Stimulated activated CD4-positive, alpha-beta T cell treated with anti-CD3 and anti-CD28 coated beads, Interleukin-2, amount 100 ng/mL, for 4 hours (primary cell): ENCODE measurements at places on chromosomes 2 and 18.

DNA sequence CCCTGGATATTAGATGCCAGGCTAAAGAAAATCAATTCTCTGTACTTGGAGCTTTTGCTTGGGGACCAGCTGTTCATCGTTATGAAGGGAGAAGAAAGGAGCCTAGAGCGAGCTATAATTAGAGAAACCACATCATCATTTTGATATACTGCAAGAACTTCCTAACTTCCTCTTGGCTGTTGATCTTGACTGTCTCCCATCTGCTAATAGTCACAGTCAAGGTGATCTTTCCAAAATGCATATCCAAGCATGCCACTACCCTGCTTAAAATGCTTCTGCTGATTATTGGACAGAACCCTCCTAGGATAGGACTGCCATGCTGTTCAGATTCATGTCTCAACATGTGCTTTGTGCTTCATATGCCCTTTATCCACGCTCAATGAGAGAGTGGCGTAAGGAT, 54.8 kb downstream of the RAPGEF4 start:
- no peak for DNase-seq

- DNase-seq, result no peak
Measured at GRCh38 chr2:67561457-67561965, 164.4 kb downstream of the ETAA1 start.

DNA sequence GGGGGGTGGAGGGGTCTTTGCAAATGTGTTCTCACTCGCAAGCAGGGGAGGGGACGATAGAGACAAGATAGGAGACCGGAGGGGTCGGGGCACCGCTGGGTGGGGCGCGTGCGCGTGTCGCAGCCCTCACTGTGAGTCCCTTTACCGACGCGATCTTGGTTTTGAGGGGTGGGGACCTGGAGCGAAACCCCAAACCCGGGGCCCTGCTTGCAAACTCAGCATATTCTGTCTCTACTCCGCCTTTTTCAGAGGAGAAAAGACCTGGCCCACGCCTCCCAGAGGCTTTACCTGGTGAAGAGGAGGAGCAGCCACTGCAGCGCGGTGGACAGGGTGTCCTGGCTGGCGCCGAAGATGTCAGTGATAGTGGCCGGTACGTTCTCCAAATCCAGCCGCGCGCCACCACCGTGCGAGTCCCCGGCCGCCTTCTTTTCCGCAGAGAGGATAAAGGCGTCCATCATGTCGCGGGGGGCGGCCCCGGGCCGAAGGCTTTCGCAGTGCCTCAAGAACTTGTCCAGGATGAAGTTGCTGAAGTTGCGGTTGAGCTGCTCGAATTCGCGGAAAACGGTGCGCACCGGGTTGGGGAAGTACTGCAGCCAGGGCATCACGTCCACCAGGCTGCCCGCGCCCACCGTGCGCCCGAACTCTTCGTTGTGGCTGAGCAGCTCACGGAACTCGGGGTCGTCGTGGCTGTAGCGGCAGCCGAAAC, 1.7 kb downstream of the CYP1B1 start:
- DNase-seq, result no peak

DNA sequence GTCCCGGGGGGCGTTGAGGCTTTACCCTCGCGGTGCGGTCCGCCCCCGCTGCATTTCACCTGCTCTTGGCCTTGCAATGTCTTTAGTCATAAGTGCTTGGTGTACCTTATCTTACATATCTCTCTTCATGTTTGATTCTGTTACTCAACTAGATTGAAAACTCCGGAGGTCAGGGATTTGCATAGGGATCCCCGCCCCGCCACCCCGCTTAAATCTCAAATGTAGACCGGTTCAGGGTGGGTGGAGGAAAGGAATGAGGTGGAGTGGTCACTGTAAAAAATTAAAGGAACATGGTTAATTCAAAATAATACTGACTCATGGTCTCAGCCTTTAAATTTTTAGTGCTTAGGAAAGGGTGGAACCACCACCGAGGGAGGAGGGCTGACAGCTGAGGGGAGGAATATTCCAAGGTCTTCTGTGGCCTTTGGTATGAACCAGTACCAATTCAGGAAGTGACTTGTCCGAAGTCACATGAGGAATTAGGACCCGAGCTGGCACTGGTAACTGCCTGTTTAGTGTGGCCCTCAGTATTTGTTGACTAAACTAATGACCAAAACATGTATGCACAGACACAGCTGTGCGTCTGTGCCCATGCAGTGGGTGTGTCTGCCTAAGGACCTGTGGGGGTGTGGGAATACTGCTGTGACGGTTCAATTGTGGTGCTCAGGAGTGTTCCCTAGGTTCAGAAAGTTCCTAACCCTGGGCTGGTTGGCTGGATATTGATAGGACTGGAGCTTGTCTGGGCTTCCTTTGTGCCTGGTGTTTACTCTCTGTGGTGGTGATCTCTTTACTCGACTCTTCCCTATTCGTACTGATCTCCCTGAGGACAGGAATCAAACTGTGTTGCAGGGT, 1.0 kb downstream of the PLEKHB2 start:
- DNase-seq, result peak; percentile 47

- DNase-seq, result no peak
Measured at GRCh38 chr18:10241579-10241978, 212.9 kb upstream of the APCDD1 start.

- no peak for DNase-seq
Measured at GRCh38 chr2:20221555-20221973, 3.4 kb downstream of the SDC1 start.

GRCh38 chr2:47870641-47871540, 35.4 kb downstream of the FBXO11 start:
- no peak for DNase-seq

DNA sequence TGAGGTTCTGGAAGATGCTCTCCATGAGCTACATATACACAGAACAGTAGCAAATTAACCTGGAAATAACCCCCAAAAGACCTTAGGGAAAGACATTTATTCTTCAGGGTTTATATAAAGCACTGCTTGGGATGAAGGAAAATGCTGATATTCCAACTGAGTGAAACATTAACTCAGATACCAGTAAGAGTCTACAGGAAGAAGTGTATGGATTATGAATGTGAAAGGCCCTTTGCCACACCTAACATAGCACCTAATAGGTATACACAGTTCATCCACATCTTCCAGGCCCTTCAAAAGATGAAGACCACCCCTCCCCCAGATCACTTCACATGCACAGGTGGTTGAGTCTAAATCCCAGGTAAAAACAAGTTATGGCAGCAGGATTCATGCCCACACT, 50.4 kb downstream of the MYO5B start:
- no peak for DNase-seq

- DNase-seq, result no peak
Measured at GRCh38 chr18:9101730-9102507, 580 bp upstream of the NDUFV2 start.

DNA sequence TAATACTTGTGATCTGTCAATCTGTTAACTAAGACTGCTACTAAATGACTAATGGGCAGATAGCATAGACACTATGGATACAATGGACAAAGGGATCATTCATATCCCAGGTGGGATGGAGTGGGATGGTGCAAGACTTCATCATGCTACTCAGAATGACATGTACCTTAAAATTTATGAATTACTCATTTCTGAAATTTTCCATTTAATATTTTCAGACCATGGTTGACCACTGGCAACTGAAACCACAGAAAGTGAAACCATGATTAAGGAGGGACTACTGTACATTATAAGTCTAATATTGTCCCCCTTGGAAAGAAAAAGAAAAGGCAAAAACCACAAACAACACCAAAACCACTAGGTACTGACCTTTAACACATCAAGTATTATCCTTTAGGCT, 247.0 kb upstream of the SYT4 start:
- DNase-seq, result no peak

- no peak for DNase-seq
Measured at GRCh38 chr2:101989740-101990460, 1.9 kb upstream of the IL1R2 start.

DNA sequence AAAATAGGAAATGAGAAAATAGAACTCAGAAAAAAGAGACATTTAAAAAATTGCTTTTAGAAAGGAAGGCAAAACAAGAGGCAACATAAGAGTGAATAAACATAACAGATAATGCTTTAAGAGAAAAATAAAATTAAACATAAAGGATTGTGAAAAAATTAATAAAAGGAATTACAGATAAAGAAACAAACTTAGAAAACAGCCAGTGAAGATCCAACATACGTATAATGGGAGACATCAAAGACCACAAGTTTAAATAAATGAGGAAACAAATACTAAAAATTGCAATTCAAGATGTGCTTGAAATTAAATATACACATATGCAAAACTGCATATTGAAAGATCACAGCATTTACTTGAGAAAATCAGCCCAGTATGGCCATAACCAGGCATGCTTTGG, 448.9 kb downstream of the NBAS start:
- DNase-seq, result no peak

DNA sequence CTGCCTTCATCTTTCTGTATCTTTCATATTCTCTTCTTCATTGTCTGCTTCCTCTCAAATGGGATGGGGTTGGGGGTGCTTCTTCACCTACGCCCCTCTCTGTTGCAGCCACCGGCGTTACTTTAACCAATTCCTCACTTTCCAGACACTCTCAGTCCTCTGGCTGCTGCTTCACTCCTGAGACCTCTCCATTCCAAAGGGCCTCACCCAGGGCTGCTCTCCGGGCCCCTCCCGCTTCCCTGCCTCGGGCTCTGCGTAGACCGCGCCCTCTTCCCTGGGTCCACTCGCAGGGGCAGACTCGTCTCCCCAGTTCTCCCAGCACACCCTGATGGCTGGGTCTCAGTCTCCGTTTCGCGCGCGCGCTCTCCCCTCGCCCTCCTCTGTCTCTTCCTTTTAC, 926 bp downstream of the SERPINB8 start:
- no peak for DNase-seq

- DNase-seq, result peak; percentile 78
Measured at GRCh38 chr2:64646007-64646880, 7.5 kb downstream of the SERTAD2 start.

- DNase-seq, result no peak
Measured at GRCh38 chr2:224174990-224175389, 135.9 kb upstream of the SERPINE2 start.

DNA sequence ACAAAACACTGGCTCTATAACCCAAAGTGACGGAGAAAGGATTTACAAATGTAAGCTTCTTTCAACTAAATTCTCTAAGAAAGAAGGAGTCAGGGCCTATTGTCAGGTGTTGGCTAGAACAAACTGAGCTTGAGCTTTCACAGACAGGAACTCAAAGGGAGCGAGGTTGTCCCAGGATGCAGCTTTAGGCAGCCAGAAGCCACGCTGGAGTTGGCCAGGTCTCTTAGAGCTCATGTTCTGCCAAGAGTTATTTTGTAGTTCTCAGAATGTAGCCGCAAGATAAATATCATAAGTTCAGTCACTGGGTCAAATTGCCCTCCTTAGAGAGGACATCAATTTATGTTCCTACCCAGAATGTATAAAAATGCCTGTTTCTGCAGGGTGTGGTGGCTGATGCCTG, 54.1 kb upstream of the GREB1L start:
- no peak for DNase-seq

DNA sequence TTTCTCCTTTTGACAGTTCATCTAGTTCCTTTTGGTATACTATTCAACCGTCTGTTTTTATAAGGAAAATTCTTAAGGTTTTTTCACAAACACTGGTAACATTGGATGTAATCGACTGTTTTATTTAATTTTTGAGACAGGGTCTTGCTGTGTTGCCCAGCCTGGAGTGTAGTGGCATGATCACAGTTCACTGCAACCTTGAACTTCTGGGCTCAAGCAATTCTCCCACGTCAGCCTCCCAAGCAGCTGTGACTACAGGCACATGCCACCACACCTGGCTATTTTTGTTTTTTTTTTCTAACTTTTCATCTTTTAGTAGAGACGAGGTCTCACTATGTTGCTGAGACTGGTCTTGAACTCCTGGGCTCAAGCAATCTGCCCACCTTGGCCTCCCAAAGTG, 104.4 kb upstream of the DNMT3A start:
- no peak for DNase-seq

DNA sequence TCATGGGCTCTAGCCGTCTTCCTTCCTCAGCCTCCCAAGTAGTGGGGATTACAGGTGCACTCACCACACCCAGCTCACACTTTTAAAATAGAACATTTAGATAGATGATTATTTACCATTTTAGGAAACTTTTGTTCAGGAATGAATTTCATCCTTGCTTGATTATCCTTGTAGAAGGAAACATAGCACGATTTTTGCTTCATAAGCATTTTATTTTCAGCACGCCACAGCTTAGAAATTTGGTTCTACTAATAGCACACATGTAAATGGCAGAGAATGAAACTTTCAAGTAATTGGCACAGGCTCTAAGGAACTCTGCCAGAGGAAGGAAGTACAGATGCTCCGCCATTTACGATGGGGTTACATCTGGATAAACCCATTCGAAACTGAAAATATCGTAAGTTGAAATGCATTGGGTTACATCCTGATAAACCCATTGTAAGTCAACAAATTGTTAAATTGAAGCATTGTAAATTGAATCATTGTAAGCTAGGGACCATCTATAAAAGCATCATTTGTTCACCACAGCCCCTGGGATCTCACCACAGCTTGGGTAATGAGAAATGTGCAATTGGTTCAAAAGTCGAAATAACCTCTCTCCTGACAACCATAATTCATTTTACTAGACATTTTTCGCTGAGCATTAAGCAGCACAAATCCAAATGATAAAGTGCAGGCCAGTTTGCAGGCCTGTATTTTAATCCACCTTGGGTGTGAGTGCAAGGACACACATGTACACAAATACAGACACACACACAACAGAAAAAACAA, 33.2 kb downstream of the FRZB start:
- DNase-seq, result no peak

- DNase-seq, result no peak
Measured at GRCh38 chr2:38159597-38159996, 83.6 kb upstream of the CYP1B1 start.

DNA sequence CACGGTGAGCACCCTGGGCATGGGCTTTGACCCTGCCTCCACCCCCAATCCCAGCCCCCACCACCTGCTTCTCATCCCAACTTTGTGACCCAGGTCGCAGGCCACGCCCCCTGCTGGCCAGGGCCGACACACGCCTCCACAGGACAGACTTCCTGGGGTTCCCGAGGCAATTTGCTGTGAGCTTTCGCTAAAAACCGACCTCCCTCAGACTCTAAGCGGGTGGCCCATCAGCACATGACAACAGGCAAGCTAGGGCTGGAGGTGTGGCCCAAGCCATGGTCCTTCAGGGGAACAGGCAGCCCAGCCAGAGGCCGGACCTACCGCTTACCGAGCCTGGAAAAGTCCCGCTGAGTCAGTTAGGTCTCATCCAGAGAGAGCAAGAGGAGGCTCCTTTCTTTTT, 31.9 kb downstream of the C1QL2 start:
- no peak for DNase-seq

DNA sequence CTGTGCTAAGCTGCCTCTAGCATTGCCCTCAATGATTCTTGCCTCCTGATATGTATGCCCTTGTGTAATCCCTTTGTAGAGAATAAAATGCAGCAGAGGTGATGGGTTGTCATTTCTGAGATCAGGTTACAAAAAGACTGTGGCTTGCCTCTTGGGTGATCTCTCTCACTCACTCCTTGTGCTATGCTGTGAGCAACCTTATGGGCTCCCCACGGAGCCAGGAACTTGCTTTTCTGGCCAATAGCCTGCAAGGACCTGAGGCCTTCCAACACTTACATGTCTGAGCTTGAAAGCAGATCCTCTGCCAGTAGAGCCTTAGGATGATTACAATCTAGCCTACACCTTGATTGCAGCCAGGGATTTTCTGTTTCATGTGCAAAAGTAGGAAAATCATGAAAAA, 123.1 kb upstream of the XIRP2 start:
- DNase-seq, result no peak

- no peak for DNase-seq
Measured at GRCh38 chr2:154706660-154707059, 8.2 kb downstream of the KCNJ3 start.
